NAMALWA (cell line): ENCODE measurements at places on chromosomes 2 and 18.

- no peak for DNase-seq
Measured at GRCh38 chr2:237090906-237091305, 5.2 kb downstream of the COPS8 start.

- DNase-seq = no peak
Measured at GRCh38 chr18:48927286-48928080, 23.3 kb downstream of the SMAD7 start.

DNA sequence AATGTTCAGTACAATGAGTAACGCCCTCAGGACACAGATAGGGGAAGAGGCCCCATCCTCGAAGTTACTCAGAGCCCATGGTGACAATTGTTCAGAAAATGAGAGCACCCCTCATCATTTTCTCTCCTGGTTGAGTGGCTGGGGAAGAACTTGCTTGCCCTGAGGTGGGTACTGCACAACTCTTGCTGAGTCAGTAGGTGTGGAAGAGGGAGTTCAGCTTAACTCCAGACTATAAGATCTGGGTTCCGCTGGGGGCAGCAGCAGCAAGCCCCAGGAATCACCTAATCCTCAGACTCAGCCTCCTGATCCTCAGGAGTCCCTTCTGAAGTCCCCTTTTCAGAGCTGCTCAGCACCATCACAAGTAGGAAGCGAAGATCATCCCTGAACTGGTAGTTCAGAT is 123.7 kb downstream of the PIEZO2 start:
- DNase-seq = no peak

GRCh38 chr2:208265371-208265800 is 669 bp upstream of the PIKFYVE start:
- peak; percentile 91 for DNase-seq

GRCh38 chr2:179470089-179470488 is 205.5 kb upstream of the SESTD1 start:
- no peak for DNase-seq

- DNase-seq = peak; percentile 72
Measured at GRCh38 chr2:105797298-105797819, 52.6 kb downstream of the NCK2 start.

DNA sequence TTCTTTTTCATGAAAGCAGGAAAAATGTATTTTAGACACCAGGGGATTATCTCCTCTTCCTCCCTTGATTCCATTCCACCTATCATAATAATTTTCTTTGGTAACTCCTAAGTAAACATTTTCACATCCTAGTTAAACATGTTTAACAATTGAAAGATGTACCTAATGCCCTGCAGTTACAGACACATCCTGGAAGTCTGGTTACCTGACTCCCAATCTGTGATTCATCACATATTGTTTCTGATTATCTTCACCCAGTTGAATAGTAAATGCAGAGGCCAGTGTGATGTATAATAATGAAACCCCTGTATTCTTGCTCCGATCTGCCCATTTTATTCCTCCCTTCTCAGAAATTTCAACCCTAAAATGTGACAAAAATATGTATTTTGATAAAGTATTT is 1237.6 kb upstream of the LRRTM1 start:
- no peak for DNase-seq

GRCh38 chr2:71281950-71282349 is 49.6 kb upstream of the ZNF638 start:
- DNase-seq = no peak

DNA sequence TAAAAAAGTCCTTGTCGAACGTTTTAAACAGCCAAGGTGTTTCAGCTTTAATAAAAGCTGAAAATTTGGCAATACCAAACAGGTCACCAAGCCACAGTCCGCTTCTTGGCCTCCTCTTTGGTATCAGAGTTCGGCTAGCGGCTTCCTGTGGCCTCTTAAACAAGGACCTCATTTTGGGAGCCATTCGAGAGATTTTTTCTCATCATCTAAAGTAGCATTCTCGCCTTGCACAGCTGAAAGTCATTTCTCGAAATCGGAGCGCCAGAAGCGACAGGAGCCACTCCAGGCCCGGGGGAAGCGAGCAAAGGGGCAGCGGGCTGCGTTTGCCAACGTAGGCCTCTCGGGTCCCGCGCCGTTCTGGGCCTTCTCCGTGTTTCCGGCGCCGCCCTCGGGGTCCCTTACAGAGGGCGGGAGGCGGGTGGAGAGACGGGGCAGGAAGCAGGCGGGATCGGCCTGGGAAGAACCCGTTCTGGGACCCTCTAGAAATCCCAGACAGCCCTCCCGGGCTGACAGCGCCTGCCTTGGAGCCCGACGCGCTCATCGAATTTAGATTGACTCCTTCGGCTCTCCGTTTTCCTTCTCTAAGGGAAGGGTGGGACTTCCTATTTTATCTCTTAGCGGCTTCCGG is 522 bp upstream of the ZNF407 start:
- DNase-seq = peak; percentile 70

DNA sequence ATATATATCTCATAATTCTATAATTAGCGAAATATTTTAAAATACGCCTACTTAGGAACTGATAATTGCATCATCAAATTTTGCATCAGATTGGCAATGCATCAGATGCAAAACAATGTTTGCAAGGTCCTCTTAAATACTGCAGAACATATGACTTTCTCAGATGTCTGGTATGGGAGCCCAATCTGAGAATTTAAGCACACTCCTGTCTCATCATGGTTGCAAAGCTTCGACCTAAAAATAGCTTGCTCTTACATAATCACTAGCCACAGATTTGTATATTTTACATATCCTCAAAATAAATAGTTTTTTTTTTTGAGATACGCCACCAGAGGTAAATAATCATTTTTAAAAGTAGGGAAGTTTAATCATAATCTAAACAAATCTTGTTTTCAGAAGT is 123.2 kb downstream of the CABYR start:
- peak; percentile 21 for DNase-seq
